ENCODE measurements at places on chromosomes 4 and X. TPM values are rescaled to one million over a fixed set of nuclear protein-coding genes. Genes with fewer than 3 reads are reported as not detected.

GABRG1 gene
- 0.15 TPM for total RNA-seq

ARMCX6 gene
- 25.5 TPM for total RNA-seq

GRCh38 chr4:163816494-163816893, 322.0 kb downstream of the TMA16 start:
- DNase-seq: no peak

DNA sequence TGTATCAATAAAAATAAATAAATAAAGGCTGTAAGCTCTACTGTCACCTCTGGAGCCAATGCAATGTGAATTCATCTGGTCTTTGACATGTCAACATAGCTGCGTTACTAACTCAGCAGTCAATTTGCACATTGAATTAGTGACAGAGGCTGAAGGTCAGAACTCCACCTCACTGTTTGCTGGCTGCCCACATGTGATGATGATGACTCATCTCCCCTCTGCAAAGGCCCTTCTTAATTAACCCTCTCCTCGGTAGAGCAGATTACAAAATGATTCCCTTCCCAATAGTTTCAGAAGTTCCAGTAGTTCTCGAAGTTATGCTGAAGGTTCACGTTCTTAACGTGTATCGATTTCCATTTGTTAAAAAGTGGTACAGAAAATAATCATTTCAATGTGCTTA, 1626.0 kb upstream of the TENM3 start:
- no peak for DNase-seq

- no peak for DNase-seq
Observed at GRCh38 chrX:118115953-118116712, 477 bp downstream of the KLHL13 start.

GRCh38 chr4:24428850-24429249, 155.5 kb downstream of the DHX15 start:
- no peak for DNase-seq
